Suppressor macrophage (primary cell): ENCODE measurements at places on chromosomes 6 and 20.

DNA sequence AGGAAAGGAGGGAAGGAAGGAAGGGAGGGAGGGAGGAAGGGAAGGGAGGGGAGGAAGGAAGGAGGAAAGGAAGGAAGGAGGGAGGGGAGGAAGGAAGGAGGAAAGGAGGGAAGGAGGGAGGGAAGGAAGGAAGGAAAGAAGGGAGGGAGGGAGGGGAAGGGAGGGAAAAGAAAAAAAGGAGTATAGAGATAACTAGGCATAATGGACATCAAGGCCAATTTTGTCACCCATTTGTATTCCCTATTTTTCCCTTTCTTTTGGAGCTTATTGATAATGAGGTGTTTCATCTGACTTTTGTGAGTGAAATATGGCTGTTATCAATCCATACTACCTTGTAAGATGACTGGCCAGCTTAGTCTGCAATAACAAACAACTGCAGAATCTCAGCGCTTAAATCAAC, 282.0 kb upstream of the FLRT3 start:
- no peak for DNase-seq

DNA sequence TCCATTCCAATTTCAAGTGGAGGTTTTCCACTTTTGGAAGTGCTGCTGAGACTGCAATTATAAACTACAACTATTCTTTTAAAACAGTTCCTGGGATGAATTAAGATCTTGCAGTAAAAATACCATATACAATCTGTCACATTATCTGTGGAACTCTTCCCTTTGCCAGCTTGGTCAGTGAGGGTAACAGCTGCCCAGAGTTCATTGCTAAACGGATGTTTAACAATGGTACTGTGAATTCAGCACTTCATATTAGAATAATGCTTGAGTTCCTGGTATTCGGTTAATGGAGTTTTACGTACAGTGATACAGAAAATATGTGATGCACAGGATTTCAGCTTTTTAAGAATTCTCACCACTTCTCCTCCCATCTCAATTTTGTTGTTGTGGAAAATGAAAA, 51.5 kb downstream of the KCNS1 start:
- no peak for DNase-seq

GRCh38 chr6:167125410-167125809, 2.5 kb downstream of the CCR6 start:
- no peak for DNase-seq

- no peak for DNase-seq
These were observed 162.3 kb upstream of the FBXL4 start for GRCh38 chr6:99110029-99110428.

DNA sequence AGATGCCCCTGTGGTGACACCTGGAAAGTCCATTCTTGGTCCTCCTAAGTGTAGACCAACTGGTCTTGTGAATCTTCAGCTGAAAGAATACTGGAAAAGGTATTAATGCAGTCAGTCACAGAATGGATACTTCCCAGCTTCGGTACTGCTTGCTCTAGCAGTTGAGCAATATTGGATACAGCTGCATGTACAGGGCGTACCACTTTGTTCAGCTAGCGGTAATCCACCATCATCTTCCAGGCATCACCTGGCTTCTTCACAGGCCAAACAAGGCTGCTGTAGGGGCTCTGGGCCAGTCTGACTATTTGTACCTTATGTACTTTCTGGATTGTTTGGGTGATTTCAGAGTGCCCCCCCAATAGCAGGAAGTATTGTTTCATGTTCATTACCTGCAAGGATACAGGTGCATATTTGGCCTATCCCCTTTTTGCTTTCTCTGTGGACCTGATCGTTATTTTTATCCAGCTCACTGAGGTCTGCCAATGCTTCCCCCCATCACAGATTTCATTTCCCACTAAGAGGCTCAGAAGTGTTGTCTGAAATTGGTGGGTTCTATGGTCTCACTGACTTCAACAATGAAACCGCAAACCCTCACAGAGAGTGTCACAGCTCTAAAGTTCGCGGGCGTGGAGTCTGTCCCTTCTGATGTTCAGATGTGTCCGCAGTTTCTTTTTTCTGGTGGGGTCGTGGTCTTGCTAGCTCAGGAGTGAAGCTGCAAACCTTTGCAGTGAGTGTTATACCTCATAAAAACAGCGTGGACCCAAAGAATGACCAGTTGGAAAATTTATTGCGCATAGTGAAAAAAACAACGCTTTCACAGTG, 52.2 kb downstream of the TRIM27 start:
- DNase-seq, result no peak

DNA sequence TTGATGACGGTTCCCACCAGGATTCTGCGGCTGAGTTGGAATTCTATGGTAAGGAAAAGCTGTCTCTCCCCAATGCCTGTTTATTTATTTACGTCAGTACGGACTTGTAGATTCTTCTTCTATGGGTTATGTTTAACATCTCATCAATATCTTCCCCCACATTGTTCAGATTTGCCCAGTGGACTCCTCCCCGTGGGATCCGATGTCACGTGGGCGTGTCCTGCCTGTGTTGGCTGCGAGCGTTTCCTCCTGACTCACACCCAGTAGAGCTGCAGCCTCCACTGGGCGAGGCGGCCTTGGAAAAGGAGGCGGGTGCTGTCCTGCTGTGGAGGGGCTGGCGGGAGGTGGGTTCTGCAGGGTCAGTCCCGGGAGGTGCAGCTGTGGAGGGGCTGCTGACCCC, 46.8 kb upstream of the SLCO4A1 start:
- DNase-seq, result peak; percentile 61

GRCh38 chr6:52390361-52390727, 28.4 kb downstream of the PAQR8 start:
- no peak for DNase-seq

- no peak for DNase-seq
These were observed 169.9 kb upstream of the RNF217 start for GRCh38 chr6:124792386-124792785.

GRCh38 chr6:42217519-42218367, at the start of gene MRPS10:
Gene MRPS10 (minus strand): TSS chr6:42217861. CDS start chr6:42217849, 12 bp downstream.
- DNase-seq, result peak; percentile 95

DNA sequence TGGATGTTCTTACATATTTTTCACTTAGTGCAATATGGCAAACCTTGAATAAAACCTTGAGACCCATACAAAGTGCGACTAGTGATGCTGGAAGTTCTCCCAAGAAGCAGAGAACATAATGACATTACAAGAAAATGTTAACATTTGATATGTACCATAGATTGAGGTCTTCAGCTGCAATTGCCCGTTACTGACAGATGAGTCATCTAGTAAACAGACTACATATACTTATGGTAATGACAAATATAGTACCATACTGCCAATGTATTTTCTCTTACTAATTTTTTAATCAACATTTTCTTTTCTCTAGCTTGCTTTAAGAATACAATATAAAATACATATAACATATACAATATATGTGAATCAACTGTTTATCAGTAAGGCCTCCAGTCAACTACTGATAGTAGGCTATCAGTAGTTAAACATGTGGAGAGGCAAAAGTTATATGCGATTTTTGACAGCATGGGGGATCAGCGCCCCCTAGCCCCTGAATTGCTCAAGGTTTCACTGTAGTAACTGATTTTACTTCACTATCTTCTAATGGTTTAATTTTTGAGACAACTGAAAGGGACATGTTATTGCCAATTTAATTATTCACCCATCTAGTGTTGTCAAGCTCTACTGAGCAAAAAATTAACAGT, 166.7 kb upstream of the ADGRB3 start:
- DNase-seq, result no peak

DNA sequence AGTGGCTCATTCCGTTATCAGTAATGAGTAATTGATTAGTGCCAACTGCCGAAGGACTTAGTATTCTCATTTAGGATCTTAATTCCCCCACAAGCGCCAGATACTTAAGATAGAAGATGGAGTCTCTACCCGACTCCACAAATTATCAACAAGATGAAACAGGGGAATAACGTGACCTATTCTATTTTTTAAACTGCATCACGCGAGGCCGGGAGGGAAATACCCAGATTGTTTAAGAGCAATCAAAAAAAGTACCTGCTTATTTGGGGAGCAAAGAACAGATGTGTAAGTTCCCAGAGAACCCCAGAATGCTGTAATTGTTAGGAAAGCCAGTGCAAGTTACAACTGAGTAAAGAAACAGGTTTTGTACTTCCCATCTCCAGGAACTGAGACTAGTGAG, 1.1 kb upstream of the MAP3K5 start:
- no peak for DNase-seq

DNA sequence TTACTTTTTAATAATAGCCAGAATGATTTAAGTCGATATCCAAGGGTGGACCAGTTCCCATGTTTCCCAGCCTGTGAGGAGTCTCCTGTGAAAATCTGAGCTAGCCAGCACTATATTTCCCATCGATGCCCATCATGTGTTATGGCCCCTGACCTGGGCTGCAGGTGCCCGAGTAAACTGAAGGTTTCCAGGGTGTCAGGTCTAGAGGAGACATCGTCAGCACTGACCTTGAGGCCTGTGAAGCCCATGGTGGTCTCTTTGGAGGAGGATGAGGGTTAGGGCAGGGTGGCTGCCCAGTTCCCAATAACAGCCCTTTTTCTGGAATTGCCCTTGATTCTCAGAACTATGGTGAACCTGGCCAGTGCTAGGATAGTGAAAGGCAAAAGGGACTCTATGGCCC, 63.0 kb upstream of the TOP1 start:
- no peak for DNase-seq

DNA sequence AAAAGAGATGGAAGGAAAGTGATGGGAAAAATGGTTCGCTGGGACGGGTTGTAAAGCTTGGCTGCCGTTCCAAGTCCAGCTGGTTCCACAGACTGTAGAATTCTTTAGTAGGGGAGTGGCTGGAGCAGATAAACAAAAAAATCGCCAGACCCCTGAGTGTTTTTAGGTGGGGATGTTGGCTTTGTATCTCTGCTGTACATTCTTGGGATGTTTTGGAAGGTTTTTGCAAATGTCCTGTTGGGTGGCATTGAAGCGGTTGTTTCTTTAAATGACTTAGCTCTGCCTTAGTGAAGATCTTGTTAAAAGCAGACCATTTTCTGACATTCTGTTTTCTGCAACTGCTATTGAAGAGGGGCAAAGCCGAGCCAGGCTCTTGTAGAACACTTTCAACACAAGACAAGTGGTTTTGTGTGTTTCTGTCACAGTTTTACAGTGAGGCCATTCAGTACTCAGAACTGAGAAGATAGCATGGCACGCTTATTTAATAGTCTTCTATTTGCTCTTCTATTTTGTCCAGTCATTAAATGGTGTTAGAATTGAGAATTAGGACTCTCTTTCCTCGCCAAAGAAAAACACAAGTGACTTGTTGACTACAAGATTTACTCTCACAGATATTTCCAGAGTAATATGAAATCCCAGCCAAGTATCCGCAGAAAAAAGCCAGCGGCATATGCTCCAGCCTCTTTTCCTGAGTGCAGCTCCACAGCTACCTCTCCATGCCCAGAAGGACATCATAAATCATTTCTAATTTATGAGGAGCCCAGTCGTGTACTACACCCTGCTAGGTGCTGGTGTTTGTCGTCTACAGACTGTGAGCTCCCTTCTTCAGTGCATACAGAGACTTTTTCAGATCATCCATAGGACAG, 65.8 kb downstream of the PHACTR2 start:
- no peak for DNase-seq

DNA sequence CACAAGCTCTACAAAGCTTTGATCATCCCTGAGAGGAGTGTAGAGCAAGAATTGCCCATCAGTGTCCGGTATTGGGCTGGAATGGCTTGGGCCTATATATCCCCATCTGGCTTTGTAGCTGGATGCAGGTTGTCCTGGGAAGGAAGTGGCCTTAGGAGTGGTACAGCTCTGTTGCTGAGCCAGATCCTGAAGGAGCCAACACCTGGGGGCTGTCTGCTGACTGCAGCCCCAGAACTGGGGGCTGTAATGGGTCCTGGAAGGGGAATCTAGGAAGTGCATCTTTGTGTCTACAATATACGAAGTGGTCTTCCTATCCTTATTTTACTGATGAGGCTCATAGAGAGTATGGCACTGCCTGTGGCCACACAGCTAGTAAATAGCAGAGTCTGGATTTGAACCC, 145.9 kb downstream of the CDC5L start:
- no peak for DNase-seq

GRCh38 chr6:149063468-149063867, 254.0 kb upstream of the TAB2 start:
- DNase-seq, result no peak

DNA sequence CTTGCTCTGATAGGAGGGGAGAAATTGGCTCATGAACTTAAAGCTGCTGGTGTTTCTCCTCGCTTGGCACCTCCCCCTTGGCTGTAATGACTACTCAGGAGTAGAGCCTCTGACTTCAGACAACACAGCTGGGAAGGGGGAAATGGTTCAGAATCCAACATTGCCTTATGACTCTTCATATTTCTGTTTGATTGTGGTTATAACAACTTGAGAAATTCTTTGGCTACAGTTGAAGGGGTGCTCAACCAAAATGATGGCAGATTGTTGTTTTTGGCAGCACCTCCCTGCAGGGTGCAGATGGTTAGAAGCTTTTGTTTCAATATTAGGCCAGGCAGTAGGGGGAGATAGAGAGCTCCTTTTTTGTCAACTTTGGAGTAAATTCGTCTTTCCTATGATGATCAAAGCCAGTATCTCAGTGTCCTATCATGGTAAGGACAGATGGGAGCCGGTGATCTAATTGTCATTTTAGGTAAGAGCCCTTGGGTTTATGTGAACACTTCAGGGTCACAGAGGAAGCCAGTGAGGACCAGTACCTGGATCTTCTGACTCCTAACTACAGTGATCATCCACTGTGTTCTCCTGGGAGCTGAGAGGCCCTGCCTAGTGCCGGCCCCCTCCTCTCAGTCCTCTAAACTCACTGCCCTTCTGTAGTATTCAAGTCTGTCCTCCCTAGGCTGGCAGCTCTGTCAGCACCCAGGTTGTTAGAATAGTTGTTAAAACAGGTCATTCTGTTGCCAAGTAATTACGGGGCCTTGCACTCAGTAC, 39.9 kb downstream of the RPRD1B start:
- DNase-seq, result peak; percentile 83
